ENCODE measurements at places on chromosomes 3 and 15.

- DNase-seq: no peak
Observed at GRCh38 chr3:190972840-190973270, 110.4 kb upstream of the GMNC start.

- DNase-seq: no peak
Observed at GRCh38 chr3:153967260-153967659, 153.9 kb upstream of the ARHGEF26 start.

DNA sequence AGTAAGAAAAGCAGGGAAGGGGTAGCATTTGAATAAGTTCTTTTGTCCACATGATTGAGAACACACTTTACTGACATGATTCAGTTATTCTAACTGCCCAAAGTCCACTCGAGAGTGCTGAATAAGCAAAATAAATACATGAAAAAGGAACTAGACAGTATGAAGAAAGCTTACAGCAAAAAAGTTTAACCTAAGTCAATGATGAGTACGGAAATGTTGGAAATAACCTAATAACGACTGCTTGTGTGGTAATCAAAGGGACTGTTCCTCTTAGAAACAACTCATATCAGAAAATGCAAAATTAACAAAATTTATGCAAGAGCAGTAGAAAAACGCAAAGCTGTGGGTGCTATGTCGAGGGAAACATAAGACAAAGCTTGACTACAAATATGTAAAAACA is 36.6 kb downstream of the DMXL2 start:
- DNase-seq: no peak

DNA sequence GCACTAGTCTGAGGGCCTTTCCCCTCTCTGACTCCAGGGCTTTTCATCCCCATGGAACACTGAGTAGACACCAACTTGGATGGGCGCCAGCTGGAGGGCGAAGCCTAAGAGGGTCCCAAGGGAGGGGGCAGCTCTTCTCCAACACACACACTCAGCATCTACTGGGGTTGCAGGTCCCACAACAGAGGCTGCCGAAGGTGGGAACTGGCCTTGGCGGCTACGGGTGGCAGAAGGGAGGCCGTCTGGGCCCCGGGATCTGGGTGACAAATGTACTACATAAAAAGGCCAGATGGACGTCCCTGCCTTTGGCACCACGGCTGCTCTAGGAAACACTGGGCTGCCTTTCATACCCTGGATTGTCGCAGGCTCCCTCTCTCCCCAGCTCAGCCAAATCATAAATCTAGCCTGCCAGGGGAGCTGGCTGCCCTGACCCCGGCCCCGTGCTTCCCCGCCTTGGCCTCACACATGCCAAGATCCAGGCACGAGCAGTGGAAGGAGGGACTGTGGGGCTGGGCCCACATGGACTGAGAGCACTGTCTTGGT is 31.5 kb downstream of the SEMA5B start:
- DNase-seq: no peak

DNA sequence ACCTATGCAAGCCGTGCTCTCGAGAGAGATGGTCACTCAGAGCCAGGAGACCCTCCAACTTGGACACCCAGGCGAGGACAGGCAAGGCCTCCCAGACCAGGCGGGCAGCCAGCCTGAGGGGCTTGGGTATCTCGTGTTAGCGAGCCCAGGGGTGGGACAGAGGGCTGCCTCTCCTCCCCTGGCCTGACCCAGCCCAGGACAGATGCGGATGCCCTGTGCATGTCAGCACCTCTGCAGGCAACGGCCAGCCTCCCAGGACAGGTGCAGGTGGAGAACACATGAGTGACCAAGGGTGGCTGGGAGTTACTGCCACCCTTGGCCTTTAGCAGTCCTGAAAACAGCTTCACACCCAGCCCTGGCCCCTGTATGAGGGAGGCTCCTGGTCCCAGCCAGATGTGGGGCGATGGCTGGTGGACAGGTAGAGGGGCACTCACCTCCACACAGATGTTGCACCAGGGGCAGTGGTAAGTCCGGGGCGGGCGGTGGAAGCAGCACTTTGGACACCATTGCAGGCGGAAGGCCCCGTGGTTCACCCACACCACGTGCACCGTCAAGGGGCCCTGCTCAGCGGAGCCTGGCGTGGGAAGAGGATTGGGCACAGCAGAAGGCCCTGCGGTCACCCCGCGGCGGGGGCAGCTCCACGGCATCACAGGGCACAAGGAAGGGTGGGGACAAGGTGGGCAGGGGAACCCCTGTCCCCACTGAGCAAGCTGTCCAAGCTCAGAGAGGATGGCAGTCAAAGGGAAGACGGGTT is 2.1 kb downstream of the ZDHHC19 start:
- DNase-seq: no peak

DNA sequence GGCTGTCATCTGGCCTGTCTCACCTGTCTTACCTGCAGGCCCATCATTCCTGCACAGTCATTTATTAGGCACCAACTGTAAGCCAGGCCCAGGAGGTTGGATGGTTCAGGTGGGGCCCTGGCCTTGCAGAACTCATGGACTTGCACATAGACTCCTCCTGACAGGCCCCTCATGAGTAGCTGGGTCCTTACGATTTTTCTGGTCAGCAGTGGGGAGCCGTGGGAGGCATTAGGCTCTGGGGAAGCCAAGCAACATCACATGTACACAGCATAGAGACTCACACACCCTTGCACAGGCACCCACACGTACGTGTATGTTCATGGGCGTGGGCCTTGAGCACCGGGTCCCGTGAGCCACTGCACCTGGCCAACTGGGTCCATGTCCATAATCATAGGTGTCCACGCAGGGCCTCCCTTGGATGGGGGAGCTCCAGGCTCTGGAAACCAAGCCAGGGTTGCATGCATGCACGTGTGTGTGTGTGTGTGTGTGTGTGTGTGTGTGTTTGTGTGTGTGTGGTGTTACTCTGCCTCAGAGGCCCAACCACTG is 20.3 kb downstream of the CISH start:
- no peak for DNase-seq

- no peak for DNase-seq
Observed at GRCh38 chr15:31516440-31516839, 189.8 kb downstream of the KLF13 start.

DNA sequence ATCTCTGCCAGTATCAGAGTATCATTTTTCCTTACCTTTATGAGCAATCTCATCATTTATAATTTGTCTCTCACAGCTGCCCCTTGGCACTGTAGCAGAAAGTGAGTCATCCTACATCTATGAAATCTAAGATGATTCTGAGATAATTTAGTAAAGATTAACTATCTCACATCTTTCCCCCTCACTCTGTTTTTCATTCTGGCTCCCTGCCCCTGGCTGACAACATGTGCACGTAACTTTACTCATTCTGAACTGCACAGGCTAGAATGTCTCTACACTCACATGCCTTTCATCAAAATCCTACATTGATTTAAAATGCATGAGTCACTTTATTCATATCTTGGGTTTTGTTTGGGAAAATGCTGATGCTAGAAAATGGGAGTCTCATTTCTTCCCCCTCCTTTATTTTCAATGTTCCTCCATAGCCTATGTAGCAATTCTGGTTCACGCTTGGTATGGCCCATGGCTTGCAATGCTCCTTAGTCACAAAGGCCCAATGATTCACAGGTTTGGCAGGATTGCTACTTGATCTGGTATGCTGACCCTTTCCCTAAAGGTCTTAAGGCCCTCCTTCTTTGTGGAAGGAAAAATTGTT is 838.5 kb downstream of the TUSC7 start:
- no peak for DNase-seq

GRCh38 chr15:69763831-69764230 is 311.2 kb downstream of the RPLP1 start:
- no peak for DNase-seq

- no peak for DNase-seq
Observed at GRCh38 chr3:194865061-194865460, 179.4 kb downstream of the FAM43A start.

GRCh38 chr3:44411031-44411645 is 66.3 kb downstream of the ZNF445 start:
- DNase-seq: no peak

GRCh38 chr3:69179740-69180372 is 57.5 kb upstream of the LMOD3 start:
- no peak for DNase-seq

DNA sequence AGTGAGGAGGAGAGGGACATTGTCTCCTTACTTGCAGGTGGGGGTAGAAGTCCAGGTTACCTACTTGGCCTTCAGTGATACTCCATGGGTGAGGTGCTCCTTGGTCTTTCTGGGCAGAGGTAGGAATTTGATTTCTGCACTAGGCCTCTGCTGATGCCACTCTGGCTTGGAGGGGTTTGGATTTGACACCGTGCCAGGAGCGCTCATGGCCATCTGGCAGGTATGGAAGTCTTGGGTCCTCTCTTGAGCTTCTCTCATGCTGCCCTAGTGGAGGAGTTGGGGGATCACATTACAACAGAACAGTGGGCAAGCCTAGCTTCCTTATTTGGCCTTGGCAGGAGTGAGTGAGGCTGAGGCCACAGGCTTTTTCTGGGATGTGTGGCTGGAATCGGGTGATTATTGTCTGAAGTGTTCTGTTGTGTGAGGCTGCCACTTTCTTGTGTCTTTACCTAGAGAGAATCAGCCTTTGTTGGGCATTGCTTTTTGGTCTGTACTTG is 525.0 kb downstream of the GABRG3 start:
- peak; percentile 64 for DNase-seq

- DNase-seq: no peak
Observed at GRCh38 chr3:151142929-151143328, 57.5 kb downstream of the MED12L start.

DNA sequence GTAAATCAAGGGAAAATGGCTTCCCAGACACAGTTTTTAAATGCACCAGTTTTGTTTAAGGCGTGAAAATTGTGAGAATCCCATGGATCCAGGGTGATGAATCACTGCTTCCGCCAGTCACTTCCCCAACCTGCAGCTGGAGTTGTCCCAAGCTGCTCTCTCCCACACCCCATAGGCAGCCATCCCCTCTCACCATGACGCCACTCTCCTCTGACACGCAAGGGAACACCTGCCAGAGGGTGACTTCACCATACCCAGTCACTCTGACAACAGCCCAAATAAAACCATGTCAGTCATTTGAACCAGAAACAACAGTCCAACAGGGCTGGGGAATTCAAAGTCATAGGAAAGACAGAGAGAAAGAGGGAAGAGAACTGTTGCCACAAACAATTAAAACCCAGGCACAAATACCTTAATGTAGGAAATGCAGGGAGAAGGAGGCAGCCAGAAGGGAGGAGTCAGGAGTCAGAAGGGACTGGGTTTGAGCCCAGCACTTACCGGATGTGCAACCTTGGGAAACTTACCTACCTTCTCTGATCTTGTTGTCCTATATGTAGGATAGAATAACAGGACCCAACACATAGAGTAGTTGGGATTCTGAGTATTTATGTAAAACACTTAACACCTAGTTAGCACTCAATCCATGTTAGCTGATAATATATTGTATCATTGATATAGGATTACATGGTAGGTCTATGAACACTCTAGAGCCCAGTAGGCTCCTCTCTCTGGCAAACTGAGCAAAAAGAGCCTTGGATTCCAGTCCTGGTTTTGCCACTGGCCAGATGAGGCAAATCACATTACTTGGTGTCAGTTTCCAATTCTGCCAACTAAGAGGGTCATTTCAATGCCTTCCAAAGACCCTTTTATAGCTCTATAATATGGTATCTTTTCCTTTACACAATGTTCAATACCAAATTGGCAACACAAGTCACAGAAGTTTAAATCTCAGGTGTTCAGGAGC is 326.3 kb upstream of the ICE2 start:
- peak; percentile 12 for DNase-seq

- DNase-seq: no peak
Observed at GRCh38 chr3:33202711-33203457, 15.7 kb downstream of the SUSD5 start.

- no peak for DNase-seq
Observed at GRCh38 chr3:19938295-19938627, 4.2 kb upstream of the EFHB start.

GRCh38 chr15:73530649-73531048 is 87.7 kb downstream of the REC114 start:
- no peak for DNase-seq

DNA sequence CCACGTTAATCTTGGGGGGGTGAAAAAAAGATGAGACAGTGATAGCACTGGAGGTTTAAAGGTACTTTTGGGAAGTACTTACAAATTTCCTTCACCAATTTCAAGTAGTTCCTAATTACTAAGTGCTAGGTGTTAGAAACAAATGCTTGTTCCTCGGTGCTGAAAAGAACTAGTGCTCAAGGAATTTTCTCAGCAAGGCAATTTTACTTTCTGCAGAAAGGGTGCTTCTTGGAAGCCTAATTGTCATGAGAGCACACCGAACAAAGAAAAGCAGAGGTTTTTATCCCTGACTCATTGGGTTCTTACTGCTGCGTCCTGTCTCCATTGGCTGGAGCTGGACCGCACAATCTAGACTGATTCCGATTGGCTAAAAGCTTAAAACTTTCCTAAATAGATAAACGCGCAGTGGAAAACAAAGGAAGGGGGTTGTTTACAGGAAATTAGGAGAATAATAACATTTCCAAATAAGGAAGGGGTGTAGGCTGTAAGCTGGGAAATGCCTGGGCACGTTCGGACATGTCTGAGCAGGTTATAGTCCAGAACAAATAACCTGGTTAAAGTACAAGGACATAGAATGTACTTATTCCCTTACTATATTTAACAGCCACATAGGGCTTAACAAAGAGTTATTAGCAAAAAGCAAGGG is 49.6 kb downstream of the CHD2 start:
- DNase-seq: no peak

DNA sequence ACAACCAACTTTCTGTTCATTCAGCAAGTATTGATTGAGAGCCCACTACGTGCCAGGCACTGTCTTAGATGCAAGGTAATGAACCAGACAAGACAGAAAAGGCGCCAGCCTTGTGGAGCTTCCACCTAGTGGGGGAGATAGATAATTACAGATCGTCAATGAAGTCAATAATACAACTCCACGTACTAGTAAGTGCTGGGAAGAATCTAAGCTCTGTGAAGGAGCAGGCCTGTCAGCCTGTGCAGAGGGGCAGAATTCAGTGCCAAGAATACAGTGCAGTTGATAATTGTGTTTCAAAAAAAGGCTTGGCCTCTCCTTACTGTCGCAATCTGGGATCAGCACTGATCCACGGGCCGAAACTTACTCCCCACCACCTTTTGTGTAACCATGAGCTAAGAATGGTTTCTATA is 186.3 kb downstream of the FEZF2 start:
- DNase-seq: no peak

DNA sequence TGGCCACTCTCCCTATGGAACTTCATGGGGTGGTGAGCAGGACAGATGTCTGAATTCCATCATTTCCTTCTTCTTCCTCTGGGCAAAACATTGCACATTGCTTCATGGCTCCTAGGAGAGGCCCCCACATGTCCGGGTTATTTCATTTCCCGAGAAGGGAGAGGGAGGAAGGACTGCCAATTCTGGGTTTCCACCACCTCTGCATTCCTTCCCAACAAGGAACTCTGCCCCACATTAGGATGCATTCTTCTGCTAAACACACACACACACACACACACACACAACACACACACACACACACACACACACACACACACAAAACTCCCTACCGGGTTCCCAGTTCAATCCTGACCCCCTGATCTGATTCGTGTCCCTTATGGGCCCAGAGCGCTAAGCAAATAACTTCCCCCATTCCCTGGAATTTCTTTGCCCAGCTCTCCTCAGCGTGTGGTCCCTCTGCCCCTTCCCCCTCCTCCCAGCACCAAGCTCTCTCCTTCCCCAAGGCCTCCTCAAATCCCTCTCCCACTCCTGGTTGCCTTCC is 1.9 kb downstream of the RHO start:
- DNase-seq: no peak
